ENCODE measurements at places on chromosomes 3 and 15.

DNA sequence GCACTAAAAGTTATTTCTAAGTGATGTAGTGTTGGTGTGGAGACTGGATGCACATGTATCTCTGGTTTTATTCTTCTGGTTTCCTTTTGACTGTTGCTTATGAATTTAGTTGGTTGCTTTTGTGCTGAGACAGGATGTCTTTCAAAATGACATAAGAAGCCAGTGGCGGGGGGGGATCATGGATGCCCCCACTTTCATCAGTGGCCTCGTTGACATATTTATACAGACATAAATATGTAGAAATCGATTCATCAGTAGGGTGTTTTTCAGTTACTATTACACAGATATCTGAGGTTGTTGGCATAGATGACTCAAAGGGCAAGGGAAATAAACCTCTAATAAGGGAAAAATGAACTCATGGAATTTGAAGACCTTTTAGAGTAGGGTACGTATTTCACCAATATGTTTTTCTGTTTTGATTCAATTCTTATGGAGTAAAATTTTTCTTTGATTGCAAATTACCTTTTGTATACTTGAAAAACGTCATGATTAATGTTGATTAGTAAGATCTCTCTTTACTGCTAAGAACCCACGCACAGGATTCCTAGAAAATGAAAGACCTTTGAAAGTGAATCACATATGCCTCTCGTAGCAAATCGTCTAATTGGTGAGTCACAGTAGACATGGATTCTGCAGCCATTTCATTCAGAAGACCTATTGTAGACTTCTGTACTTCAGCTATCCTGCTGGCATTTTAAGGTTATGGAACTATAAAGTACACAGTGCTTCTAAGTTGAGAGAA lies 97.4 kb upstream of the RBMS3 start:
- no peak for DNase-seq

GRCh38 chr3:42691816-42692666 lies 6.7 kb downstream of the KLHL40 start:
- no peak for DNase-seq

GRCh38 chr15:40343512-40343911 lies 2.8 kb upstream of the CCDC9B start:
- DNase-seq = no peak

GRCh38 chr3:13240928-13241618 lies 167.8 kb upstream of the IQSEC1 start:
- DNase-seq = no peak

DNA sequence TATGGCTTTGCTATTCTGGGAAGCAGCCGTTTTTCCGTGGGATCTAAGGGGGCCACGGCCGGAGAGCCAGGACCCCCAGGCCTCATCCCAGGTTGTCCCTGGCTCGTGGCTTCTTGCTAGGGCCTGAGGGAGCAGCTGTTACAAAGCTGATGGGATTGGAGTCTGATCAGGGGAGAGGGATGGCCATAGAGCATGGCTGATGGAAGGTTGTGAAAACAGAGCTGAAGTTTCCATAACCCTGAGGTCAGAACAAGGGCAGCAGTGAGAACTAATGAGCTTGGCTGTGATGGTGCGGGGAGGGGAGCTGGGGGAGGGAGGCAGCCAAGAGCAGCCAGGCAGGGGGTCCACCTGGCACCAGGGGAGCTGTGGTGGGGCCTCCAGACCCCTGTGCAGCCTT lies 63.0 kb downstream of the LINGO1 start:
- DNase-seq = no peak

GRCh38 chr15:47523681-47524475 lies 193.4 kb upstream of the SEMA6D start:
- peak; percentile 83 for DNase-seq

GRCh38 chr3:88926221-88926620 lies 181.2 kb upstream of the EPHA3 start:
- no peak for DNase-seq

GRCh38 chr3:193836511-193836910 lies 243.5 kb downstream of the OPA1 start:
- DNase-seq = no peak

DNA sequence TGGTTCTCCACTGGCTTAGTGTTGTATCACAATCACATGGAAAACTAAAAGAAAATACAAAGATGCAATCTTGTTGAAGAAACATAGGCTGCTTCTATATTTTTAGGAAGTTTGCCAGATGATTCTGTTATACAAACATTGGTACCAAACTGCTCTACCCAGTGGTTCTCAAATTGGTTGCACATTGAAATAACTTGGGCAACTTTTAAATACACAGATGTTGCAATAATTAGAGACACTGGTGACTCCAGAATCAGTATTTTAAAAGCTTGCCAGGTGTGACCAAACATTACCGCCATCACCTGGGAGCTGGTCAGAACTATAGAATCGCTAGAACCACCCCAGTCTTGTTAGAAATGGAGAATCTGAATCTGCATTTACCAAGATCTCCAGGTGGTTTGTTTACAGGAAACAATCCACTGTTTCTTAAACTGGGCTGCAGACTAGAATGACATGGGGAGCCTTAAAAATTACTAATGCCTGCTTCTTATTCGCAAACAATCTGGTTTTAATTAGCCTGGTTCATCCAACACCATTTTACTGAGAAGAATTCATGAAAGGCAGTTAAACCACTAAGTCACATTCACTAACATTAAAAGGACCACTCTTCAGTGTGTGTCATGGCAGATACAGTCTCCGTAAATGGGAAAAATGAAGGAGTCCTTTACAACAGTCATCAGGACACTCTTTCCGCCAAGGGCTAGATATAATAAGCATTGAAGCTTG lies 76.5 kb downstream of the ACAP2 start:
- DNase-seq = no peak

GRCh38 chr3:179072100-179072438 lies 460 bp upstream of the ZMAT3 start:
- peak; percentile 72 for DNase-seq

GRCh38 chr15:75212200-75212858 lies 10.6 kb downstream of the C15orf39 start:
- DNase-seq = no peak

DNA sequence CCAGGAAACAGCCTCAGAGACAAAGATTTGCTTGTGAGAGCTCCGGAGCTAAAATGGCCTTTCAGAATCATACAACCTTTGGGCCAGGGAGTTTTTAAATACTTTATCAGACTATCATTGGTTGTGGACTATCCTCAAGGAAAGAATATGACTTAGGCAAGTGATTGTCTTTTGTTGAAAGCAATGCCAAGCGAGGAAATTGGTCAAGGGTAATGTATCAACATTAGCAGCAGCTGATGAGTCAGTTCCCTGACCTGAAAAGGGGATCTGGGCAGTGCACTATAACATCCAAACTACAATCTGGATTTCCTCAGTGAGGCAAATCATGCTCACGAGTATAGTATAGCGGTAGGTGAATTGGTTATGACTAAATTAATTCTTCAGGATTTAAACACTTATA lies 303.6 kb downstream of the LSAMP start:
- no peak for DNase-seq

GRCh38 chr3:46545818-46546630 lies 20.1 kb downstream of the LRRC2 start:
- no peak for DNase-seq

DNA sequence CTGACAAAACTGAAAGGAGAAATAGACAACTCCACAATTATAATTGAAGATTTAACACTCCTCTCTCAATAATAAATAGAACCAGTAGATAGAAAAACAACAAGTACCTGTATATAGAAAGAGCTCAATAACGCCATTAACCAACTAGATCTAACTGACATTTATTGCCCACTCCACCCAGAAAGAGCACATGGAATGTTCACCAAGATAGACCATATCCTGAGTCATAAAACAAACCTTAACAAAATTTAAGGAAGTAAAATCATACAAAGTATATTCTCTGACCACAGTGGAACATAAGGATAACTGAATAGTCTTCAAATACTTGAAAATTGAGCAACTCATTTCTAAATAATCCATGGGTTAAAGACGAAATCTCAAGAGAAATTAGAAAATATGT lies 25.1 kb downstream of the KBTBD12 start:
- no peak for DNase-seq

DNA sequence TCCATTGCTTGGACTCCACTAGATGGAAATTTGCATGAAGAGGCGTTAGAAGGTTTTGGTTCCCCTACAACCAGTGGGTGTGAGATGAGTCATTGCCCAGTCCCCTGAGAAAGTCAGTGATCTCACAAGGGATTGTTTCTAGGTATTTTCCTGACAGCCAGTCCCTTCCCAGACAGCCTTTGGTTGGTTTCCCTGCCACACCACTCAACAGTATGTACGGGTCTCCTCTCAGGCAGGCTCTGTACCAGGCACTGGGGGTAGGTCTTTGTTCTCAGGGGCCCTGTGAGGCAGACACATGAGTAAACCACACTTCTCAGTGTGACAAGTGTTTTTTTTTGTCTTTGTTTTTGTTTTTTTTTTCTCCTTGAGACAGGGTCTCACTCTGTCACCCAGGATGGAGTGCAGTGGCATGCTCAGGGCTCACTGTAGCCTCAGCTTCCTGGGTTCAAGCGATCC lies 4.0 kb downstream of the LAMP3 start:
- no peak for DNase-seq

DNA sequence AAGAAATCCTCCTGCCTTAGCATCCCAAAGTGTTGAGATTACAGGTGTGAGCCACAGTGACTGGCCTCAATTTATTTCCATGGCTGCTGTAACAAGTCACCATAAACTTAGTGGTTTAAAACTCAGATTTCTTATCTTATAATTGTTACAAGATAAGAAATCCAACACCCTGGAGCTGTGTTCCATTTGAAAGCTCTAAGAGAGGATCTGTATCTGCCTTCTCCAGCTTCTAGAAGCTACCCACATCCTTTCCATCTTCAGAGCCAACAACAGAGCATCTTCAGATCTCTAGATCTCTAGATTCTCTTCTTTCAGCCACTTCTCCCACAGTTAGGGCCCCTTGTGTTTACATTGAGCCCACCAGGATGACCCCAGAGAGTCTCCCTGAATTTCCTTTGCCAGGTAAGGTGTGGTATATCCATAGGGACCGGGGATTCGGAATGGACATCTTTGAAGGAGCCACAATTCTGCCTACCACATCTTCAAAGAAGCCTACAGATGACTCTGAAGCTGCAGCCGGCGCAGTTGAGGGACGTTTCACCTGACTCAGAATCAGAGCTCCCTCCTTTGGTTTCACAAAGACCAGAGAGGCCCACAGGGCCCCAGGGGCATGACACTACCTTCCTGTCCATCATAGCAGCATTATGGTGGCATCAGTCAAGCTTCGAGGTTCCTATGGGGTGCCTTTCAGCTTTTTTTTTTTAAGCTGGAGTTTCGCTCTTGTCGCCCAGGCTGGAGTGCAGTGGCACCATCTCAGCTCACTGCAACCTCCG lies 87.0 kb upstream of the IGF1R start:
- no peak for DNase-seq

DNA sequence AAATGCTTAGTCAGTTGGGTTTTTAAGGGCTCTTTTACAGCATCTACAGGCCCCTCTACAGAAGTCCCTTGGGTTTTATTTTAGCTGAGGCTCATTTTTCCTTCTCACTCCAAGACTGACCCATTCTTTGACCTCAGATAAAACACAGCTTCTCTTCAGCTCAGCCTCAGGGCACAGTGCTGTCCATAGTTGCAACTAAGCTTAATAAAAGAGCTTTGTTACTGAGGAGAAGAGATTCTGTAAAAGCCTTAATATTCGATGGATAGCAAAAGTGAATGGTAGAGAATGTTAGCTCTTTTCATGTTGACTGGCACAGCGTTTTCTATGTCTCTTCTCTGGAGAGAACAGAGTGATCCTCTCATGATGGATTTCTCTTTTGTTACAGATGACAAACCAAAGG lies 277.9 kb downstream of the BBX start:
- DNase-seq = no peak

- DNase-seq = no peak
These were observed 41.7 kb downstream of the ARIH1 start for GRCh38 chr15:72515591-72516389.

- DNase-seq = no peak
These were observed 422.7 kb downstream of the EPHB1 start for GRCh38 chr3:135217730-135218129.

- DNase-seq = no peak
These were observed 1.0 kb downstream of the ULK3 start for GRCh38 chr15:74841891-74842373.

DNA sequence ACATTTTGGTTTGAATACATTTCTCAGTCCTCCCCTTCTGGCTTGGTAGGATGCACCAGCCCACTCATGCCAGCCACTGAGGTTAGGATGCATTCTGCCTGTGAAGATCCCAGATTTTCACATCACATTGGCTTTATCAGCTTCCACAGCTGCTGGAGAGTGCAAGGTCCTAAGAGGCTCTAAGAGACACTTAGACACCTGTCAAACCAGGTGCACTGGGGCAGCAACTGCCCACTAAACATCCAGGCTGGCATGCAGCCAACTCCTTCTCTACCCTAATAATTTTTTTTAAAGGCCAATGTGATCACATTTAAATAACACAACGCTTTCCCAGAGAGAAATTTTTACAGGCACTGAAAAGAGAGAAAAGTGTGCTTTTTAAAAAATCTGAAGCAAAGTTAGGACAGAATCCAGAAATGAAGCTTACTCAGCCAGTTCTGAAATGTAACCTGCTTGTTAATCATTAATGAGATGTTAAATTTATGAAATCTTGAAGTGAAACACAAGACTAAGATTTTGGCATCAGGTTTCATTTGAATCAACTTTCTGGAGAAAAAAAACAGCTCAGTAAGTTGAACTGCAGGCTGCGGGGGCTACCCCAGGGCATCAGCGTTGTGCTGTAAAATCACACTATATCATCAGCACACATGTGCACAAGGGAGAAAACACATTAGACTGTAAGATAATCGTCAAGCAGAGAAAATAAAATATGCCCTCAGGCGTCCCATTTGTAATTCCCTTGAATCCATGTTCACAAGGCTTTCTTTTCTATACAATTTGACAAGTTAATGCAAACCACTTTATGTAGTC lies 312.9 kb downstream of the ZBBX start:
- no peak for DNase-seq

GRCh38 chr3:71089271-71089847 lies 494.2 kb downstream of the FOXP1 start:
- no peak for DNase-seq

DNA sequence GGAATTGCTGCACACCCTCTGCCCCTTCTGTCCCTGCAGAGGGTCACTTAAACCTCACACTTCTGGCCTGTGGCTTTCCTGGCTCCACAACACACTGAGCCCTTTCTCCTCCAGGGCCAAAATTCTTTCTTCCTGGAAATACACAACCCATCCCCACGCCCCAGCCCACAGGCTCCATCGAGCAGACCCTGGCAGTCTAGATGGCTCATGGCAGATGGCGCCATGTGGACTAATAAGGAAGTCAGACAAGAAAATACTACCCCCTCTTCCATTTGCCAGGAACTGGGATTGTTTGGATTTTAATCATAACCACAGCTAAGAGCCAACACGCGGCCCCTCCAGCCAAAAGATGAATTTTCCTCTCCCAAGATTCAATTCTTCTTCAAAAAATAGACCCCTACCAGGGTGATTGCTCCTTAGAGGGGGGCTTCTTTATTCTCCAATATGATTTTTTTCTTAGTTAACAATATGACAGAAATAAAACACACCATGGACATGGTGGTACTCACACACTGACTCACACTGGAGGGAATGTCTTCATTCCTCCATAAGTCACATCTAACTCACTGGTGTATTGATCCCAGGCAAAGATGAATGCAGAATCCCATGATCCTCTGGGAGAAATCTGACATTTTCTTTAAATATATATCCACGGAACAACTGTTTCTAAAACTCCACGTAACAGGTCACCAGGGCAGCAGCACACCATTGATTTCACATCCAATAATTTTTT lies 111.5 kb downstream of the NTRK3 start:
- no peak for DNase-seq

GRCh38 chr15:76987896-76988860 lies 6.7 kb upstream of the PSTPIP1 start:
- peak; percentile 50 for DNase-seq

- DNase-seq = peak; percentile 78
These were observed 17.3 kb downstream of the PXK start for GRCh38 chr3:58349792-58350626.

Measured in hematopoietic multipotent progenitor cell treated with erythropoietin and hydrocortisone succinate and interleukin-3 and kit ligand, for 4 days (in vitro differentiated cells).